Fibroblast of upper back skin (primary cell): ENCODE measurements at places on chromosomes 6 and 20.

DNA sequence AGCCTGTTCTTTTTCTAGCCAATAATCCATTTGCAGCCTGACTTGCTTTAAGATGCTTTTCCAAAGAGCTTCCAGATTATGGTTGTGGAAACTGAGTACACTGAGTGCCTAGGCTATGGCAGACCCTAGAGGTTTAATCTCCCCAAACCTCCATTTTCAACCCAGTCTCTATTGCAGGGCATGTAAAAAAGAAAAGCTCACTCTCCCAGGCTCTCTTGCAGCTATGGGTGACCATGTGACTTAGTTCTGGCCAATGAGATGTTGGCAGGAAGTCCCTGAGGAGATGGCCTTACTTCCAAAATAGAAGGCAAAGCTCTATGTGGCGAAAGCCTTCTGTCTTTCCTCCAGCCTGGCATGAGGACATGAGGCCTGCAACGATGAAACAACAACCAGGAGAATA lies 3.8 kb downstream of the PDRG1 start:
- no peak for DNase-seq

DNA sequence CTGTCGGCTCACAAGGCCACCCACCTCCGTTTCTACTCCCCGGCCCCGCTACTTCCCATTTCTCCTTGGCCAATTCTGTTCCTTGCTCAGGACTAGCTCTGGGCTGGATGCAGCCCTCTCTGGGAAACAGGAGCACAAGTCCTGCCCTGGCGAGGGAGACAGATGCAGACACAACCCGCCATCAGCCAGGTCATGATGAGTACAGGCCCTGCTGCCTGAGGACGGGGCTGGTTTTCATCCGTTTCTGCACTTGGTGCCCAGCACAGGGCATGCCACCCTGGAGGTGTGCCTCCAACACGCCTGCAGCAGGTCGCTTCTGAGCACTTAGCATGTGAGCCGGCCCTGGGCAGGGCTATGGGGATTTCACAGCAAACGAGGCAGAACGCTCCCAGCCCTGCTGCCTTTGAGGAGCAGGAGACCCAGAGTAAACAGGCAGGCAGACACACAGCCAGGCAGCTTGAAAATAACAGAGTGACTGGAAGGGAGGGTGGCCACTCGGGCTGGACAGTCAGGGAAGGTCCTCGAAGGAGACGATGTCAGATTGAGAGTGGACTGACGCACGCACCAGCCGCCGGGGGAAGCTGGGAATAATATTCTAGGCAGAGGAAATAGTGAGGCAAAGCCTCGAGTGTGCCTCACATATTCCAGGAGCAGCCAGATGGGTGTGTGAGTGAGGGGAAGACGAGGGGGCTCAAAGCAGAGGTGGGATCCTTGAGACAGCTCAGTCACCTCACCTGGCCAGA lies 21.2 kb upstream of the VSTM2L start:
- DNase-seq: no peak

GRCh38 chr6:17972074-17972952 lies 15.1 kb downstream of the KIF13A start:
- no peak for DNase-seq

- DNase-seq: no peak
These were observed 600.7 kb downstream of the UTRN start for GRCh38 chr6:144885817-144886216.

GRCh38 chr20:5592165-5592564 lies 158.0 kb upstream of the SHLD1 start:
- DNase-seq: no peak
